ENCODE measurements at places on chromosomes 12 and 14.
A peak's percentile ranks its signal among the peaks of the same experiment; 100 is the strongest.

DNA sequence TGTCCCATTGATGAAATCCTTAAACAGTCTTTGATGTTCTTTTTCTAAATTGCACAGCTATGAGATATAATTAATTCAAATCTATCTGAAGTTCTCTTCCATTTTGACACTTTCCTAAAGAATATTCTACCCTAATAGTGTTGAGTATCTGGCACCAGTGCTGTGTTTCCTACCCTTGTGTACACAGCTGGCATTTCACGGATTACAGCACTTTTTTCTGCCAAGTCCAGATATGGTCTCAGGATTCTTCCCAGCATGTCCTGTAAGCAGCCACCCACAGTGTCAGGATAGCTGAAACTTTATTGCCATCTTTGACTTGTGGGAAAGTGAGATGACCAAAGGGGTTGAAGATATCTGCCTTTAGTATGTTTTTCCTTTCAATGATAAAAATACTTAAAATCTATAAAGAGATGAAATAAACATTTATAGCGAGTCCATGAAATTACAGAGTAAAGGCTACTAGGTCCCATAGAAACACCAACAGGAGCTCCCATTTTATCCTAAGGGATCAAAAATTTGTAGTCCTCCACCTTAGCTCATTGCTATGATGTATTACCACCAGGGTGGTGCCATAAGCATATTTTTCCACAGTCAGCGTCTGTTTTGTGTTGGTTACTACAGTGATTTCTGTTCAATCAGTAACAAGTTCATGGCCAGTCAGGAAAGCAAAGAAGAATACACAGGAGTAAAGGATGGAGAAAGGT lies 96.7 kb downstream of the TRHDE start:
- DNase-seq, result no peak

DNA sequence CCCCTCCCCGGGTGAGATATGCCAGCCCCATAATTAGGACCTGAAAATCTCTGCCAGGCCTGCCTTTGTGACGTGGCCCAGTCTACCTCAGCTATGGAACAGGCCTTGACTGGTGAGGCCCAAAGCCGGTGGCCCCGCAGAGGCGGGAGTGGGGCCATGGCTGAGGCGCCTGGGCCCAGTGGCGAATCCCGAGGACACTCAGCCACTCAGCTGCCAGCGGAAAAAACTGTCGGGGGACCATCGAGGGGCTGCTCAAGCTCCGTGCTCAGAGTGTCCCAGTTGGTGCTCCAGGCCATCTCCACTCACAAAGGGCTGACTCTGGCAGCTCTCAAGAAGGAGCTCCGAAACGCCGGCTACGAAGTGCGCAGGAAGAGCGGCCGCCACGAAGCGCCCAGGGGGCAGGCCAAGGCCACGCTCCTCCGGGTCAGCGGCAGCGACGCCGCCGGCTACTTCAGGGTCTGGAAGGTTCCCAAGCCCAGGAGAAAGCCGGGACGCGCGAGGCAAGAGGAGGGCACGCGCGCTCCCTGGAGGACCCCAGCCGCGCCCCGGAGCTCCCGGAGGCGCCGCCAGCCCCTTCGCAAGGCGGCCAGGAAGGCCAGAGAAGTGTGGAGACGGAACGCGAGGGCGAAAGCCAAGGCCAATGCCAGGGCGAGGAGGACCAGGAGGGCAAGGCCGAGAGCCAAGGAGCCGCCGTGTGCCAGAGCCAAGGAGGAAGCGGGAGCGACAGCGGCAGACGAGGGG lies 21.4 kb downstream of the ZNF641 start:
- no peak for DNase-seq

DNA sequence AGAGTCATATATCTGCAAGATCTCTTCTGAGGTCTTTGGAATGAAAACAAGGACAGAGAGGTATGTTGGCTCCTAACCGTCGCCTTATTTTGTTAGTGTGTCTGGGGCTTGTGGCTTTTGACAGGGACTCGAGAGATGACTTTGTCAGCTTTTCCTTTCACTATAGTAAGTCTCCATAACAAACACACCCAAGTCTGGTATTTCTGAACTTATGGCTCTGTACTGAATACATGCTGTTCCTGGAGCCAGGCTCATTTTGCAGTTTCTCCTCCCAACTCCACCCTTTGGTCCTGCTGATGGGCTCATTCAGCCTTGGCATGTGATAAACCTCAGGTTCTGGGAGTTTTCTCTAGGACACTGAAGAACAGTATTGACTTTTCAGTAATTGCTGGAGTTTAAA lies 27.7 kb upstream of the TMED10 start:
- DNase-seq, result no peak

DNA sequence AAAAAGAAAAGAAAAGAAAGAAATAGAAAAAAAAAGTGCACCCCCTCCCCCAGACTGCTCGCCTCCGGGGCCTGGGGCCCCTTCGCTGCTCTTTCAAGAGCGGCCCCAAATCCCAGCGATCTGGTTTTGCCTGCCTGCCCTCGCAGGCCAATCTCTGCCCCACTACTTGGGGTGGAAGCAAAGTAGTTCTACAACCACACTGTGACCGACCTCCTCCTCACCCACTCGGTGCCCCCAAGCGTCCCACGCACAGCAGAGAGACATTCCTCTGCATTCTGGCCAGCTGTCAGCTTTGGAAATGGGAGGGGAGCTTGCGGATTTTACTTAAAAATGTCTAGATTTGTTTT lies 2.4 kb upstream of the TBX3 start:
- no peak for DNase-seq

GRCh38 chr12:92140896-92141536 lies 4.6 kb downstream of the BTG1 start:
- DNase-seq, result no peak

- no peak for DNase-seq
These were observed 56.2 kb downstream of the MAP4K5 start for GRCh38 chr14:50476134-50476533.

DNA sequence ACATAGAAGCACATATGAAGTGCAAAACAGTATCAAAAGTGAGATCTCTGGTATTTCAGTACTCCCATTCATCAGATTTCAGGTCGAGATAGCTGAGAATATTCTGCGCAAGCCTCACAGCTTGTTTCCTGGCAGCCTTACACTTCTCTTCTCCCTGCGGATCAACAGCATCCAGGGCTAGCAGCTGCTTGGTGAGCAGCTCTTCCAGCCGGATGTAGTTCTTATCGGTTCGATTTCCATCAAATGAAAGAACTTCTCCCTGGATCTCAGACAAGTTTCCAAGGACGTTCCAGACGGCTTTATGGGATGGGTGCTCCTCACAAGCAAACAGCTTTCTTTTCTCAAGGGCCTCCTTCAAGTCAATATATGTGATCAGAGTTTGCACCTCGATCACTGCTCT lies 2.7 kb downstream of the BAG5 start:
- no peak for DNase-seq

GRCh38 chr14:24131549-24131966 lies 1.1 kb downstream of the FITM1 start:
- DNase-seq, result no peak

DNA sequence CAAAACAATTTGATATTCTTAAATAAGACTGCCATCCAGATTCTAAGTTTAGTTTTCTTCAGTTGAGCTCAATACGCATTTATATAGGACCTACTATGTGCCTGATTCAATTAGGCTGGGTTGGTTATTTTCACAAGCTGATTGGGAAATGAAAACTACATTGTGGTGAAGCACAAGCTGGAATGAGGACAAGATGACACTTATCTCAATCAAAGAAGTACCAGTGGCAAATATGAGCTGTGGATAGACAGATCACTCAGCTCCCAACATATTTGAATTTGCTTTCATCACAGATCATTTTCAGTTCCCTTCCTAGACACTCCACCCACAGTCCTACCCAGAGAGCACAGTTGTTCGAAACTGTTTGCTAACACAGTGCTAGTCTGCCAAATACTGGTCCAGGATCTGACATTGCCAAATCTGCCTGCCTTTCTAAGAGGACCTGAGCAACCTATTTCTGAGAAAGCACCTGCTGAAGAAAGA lies 74.7 kb downstream of the LLPH start:
- no peak for DNase-seq

DNA sequence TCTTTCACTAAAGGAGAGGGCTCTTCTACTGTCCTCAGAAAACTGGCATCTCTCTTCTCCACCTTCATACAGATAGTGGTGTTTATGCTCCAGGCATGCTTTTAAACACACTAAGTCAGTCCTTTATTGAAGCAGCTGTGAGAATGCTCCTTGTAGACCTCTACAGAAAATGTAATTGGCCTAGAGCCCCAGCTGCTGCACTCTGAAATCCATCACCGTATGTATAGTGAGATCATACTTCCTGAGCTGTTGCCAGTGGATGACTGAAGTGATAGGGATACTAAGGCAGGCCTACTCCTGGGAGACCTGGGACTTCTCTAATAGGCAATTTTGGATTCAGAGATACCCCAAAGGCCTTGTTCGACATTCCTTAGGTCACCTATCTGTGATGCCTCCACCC lies 535.4 kb downstream of the RPS29 start:
- no peak for DNase-seq

- no peak for DNase-seq
These were observed 72.4 kb downstream of the RASSF3 start for GRCh38 chr12:64682572-64683277.

- DNase-seq, result no peak
These were observed 137.6 kb downstream of the KTN1 start for GRCh38 chr14:55717621-55718020.

- DNase-seq, result no peak
These were observed 35.3 kb downstream of the DICER1 start for GRCh38 chr14:95121911-95122620.

DNA sequence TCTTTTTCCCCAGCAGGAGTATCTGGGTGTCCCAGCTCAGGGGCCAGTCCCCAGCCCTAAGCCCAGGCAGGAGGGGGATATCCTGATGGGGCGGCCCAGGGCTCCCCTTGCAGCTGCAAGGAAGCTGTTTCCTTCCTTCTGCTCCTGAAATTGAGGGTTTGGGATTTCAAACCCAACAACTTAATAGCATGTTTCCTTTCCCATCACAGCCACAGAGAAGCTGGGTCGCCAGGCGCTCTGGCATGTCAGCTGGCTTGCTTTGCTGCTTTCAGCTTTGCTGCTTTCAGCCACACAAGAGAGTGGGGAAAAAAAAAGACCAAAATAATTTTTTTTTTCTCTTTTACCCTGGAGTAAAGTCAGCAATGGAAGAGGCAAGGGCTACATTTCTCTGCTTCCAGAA lies 30.0 kb downstream of the HVCN1 start:
- DNase-seq, result no peak

DNA sequence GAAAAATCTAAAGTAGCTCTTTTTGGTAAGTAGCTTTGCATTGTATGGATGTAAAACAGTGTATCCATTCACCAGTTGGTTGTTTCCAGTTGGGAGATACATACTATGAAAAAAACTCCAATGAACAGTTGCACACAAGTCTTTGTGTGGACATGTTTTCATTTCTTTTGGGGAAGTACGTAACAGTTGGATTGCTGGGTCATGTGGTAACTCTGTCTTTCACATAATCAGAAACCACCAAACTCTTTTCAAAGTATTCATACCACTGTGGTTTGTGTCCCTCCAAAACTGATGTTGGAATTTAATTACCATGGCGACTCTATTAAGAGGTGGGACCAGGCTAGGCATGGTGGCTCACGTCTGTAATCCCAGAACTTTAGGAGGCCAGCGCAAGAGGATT lies 58.9 kb upstream of the RESF1 start:
- no peak for DNase-seq

- no peak for DNase-seq
These were observed 16.7 kb downstream of the HOMEZ start for GRCh38 chr14:23269193-23269592.

DNA sequence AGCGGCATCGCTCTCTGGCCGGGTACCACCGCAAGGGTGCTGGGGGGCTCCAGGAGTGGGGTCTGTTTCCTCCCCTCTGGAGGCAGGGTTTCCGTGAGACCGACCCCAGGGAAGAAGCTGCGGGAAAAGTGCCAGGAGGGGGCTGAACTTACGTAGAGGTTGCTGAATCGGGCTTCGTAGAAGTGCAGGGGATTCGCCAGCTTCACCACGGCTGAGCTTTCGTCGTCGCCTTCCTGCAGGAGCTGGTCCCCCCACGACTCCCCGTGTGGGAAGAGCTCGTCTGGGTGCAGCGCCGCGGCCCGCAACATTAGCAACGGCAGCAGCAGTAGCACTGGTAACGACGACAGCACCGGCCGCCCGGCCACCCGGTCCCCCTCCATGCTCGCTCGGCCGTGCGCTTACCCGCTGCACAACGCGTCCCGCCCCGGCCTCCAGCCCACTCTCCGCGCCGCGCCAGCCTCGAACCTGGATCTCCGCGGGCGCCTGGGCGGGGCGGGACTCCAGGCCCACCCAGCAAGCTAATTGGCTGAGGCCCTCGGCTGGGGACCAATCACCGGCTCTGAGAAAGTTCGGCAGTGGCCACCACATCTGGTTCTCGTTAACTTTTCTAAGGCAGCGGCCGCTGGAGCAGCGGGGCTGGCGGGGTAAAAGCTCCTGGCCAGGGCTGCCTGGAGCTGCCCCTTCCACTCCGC lies at the start of gene NID2:
TSS of gene NID2 (minus strand) at position 445 of the 692 bp plus-strand sequence. CDS start at position 380, 65 bp downstream.
- peak; percentile 61 for DNase-seq

GRCh38 chr14:61524936-61525292 lies 170.4 kb upstream of the HIF1A start:
- no peak for DNase-seq

GRCh38 chr12:131015581-131016337 lies 62.1 kb downstream of the ADGRD1 start:
- no peak for DNase-seq

Data from CD8-positive, alpha-beta T cell (primary cell).